ENCODE measurements at places on chromosomes 4 and X. TPM values are rescaled to one million over a fixed set of nuclear protein-coding genes. Genes with fewer than 3 reads are reported as not detected.

Gene TET2
- total RNA-seq = 11.4 TPM

Gene PAGE2
- total RNA-seq = not detected

Gene POU4F2
- not detected for total RNA-seq

Gene TMA16
- 38.4 TPM for total RNA-seq

Gene CT83
- not detected for total RNA-seq

Gene ANXA3
- total RNA-seq = 219 TPM

Gene OSTC
- total RNA-seq = 263 TPM

Gene UCP1
- total RNA-seq = not detected

Data from endothelial cell of coronary artery (primary cell).